AG08395 (cell line): ENCODE measurements at places on chromosomes 3 and 15.

DNA sequence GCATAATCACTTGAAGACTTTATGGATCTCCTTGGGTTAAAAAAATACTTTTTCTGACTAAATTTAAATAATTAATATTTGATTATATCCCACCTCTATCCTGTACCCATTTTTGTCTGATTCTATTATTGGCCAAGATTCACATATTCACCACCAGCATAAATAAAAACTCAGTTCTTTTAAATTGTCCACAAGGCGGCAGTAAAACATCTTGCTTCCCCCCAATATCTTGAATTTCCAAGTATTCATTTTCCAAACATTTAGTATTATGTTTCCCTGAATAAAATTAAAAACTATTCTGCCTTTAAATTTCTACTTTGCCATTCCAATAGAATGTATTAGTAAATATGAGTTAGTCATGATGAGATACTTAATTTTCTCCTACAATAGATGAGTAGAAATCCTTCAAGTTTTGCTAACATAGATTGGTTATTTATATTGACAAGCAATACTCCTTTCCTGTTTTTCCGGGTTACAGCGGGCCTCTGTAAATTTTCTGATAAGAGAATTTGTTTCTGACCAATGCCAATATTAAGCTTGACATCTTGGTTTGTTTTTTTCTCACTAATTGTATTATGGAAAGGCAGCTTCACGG lies 218.7 kb upstream of the MDFIC2 start:
- DNase-seq = peak; percentile 48

DNA sequence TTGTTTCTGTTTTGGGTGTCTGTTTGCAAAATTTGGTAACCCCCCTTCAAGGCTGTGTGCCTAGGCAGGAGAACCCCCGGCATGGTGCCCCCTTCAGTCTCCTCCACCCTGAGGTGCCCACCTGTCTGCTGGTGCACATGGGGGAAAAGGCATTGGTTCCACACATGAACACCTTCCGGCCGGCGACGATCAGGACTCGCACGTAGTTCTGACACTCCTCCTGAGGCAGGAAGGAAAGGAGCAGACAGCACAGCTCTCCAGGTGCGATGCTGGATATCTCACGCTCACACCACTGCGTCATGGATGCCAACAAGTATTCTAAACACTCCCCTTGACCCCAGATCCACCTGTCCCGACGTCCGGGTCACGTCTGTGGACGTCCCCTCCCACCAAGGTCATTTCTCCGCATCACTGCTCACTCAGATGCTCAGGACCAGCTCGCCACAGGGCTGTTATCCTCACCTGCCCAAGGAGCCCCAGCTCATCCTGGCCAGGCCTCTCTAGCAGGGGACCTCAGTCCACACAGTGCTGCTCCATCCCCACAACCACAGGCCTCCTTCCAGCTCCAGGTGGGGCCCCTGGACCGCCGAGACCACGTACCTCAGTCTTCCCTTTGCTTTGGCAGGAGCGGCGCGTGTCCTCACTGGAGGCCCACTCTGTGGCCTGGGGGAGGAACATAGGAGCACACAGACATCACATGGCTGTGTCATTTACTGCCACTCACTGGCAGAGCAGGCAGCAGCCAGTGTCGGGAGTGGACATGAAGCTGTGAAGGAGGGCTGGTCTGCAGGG lies 99.0 kb downstream of the SEMA5B start:
- DNase-seq = no peak

GRCh38 chr3:186476044-186476468 lies 68.1 kb downstream of the CRYGS start:
- DNase-seq = no peak

DNA sequence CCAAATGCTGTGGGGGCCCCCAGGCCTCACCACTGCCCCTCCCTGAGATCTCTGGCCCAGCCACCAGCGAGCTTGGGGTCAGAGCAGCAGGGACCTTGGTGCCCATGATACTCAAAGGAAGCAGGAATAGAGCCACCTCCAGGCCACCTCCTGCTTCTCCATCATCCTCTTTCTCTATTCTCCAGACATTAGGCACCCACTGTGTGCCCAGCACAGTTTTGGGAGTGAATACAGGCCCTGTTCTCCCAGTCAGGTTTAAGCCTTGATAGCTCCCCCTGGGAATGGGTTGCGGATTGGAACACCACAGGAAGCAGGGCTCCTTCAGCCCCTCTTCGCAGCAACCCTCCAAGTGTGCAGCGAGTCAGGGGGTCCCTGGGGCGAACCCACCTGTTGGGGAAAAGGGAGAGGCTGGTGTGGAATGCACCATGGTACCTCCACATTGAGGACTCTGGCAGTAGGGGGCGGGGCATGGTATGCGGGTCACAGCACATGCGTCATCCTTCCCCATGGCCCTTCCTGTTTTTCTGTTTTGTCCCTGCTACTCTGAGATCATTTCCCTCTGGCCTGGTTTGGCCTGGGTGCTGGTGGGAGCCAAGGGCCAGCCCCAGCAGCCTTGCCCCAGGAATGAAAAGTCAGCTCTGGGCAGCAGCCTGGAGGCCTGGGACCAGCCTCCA lies 14.2 kb upstream of the SEMA3B start:
- peak; percentile 46 for DNase-seq

DNA sequence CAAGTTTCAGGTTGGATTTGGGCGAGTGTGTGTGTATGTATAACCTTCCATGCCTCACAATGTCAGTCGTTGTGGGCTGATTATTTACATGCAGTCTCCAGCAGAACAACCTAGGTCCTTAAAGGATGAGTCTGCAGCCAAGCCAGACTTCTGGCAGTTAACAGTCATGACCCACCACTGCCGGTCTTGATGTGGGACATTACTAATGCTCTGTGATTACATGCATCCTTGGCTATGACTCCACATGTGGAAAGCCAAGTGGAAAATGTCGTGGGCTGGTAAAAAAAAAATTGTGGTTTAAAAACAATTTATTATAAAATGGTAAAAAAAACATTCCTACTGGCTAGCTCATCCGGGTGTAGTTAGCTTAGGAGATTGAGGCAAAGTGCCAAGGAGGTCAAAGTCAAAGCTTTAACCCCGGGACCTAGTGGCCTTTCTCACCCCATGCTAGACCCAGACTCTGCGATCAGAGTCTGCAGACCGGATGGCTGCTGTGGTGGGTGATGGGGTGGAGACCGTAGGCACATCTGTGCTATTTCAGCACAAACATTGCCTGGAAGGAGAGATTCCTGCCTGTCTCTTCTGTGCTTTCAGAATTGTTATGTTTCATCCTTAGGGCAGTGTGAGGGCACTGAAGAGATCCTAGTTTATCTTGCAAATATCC lies 6.8 kb downstream of the RARRES1 start:
- peak; percentile 96 for DNase-seq

DNA sequence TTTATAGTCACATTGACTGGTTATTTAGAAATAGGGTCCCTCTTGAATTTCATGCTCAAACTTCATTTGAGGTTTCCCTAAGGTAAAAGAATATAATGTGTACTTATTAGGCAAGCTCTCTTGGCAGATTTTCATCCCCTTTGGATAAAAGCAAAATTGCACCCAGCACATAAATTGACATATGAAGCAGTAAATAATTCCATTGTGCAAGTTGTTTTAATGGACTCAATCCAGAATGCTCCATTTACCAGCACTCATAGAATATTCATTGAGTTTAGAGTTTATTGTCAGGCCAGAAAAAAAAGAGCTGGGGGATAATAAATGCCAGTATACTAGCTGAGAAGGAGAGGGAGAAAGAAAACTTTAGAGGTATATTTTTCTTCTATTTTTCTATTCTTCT lies 136.8 kb downstream of the TPRG1 start:
- no peak for DNase-seq

DNA sequence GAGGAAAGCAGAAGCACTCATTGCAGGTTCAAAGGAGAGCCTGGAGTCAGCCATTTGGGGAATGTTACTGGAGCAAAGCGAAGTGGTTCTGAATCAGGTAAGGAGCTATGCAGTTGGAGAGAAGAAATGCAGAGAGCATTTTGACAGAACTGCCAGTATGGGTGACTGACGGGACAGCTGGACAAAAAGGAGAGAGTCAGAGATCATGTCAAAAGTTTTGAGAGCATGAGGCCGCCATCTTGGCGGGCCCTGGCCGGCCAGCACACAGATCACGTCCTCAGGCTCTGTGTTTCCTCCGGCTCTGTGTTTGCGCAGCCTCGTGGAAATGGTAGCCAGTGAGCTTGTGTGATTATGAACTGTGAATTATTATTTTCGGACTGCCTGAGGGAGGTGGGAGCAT lies 29.8 kb upstream of the UBE3A start:
- no peak for DNase-seq

- no peak for DNase-seq
Measured at GRCh38 chr3:5035692-5036391, 56.6 kb downstream of the BHLHE40 start.

DNA sequence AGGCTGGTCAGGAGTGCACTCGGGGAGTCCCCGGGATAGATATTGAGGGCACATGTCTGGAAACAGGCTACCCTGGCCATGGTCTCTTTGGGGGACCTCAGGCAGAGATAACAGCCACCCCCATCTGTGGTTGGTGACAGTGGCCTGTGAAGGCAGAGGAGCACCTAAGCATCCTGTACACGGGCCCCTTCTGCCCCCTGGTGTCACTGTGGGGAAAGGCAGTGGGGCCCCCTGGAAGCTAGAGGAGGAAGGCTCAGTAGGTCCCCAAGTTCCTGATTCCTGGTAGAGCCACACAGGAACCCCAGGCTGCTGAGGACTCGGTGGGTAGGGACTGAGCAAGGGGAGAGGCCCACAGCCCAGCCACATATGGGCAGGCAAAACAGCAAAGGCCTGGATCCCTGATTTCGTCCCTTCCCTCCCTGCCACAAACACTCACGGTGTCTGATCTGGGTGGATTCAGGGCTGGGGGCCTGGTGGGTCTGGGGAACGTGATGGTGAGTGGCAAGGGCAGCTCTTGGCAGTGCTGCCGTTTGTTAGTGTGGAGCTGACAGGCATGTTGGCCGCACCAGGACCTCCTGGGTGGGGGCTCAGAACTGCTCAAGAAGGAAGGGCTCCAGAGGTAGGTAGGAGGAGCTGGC lies 14.1 kb upstream of the CXCR6 start:
- DNase-seq = peak; percentile 83

- peak; percentile 69 for DNase-seq
Measured at GRCh38 chr3:123559040-123559861, 25.6 kb downstream of the HACD2 start.

GRCh38 chr3:125003369-125003853 lies 52.4 kb downstream of the HEG1 start:
- peak; percentile 48 for DNase-seq

DNA sequence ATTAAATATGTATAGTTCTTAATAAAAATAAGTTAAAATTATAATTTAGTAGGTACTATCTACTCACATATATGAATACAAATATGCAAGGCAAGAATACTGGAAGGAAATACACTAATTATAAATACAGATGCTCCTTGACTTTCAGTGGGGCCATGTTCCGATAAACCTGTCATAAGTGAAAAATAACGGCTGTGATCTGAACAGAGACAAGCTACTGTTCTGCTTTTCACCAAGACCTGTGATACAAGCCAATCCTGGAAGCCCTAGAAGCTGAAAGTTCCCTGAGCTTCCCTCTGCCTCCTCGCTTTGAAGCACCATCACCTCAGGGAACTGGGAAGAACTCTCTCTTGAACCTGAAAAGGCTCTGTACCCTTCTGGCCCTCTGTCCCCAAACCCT lies 55.4 kb downstream of the SLC12A8 start:
- no peak for DNase-seq

DNA sequence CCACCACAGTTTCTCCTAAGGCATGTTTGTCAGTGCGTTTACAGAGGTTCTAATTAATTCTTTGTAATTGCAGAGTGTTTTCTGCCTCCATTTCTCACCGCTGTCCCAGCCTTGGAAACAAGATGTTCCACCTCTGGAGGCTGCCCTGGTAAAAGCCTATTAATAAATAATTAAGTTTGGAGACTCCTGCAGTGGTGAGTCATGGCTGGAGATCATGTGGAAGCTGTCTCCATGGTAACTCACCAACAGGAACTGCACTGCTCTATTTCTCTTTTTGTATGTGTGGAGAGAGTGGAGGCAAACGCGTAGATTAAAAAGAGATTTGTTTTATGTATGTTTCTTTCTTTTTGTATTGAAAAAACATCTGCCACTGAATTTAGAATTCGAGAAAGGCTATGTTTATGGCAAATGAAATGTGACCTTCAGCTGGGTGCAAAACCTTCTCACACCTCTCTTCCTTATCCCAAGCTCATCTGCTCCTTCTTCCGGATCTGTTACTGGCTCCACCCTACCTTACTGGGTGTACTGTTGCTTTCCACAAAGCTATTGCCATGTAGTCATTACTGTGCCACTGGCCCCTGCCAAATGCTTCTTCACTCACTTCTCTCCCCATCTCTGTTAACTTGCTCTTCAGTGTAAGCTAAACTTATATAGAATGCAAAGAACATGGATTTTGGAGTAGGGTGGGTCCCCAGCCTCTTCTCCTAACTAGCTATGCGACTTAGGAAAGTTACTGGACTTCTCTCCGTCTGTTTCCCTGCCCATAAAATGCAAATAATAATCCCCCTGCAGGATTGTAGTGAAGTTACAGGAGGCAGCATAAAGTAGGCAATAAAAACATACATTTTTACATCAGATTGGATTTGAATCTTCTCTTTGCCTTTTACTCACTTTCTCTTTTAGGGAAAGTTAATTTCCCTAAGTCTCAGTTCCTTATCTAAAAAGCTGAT lies 778.5 kb downstream of the NTRK3 start:
- DNase-seq = peak; percentile 14

GRCh38 chr3:185400866-185401265 lies 37.9 kb downstream of the MAP3K13 start:
- DNase-seq = no peak

DNA sequence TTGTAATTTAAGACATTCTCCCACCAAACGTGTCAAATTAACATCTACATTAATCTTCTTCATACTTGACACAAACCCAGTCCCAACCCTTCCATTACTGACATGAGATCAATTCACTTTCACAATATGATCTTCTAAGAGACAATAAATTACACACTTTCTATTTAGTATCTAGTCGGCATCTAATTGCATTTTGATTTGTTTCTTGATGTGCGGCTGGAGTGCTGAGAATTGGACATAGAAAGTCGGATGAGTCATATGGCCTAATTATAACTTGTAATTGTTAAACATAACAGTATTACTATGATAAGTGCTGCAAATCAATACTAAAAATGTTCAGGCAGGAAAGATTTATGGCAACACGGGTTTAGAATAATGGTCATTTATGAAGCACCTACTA lies 78.4 kb upstream of the RORA start:
- DNase-seq = no peak

- DNase-seq = no peak
Measured at GRCh38 chr3:98969295-98969694, 67.8 kb upstream of the DCBLD2 start.
